Stimulated activated CD4-positive, alpha-beta T cell treated with anti-CD3 and anti-CD28 coated beads, Interleukin-1b, Interleukin-23, amount 100 ng/mL, for 4 hours (primary cell): ENCODE measurements at places on chromosomes 5 and 9.

DNA sequence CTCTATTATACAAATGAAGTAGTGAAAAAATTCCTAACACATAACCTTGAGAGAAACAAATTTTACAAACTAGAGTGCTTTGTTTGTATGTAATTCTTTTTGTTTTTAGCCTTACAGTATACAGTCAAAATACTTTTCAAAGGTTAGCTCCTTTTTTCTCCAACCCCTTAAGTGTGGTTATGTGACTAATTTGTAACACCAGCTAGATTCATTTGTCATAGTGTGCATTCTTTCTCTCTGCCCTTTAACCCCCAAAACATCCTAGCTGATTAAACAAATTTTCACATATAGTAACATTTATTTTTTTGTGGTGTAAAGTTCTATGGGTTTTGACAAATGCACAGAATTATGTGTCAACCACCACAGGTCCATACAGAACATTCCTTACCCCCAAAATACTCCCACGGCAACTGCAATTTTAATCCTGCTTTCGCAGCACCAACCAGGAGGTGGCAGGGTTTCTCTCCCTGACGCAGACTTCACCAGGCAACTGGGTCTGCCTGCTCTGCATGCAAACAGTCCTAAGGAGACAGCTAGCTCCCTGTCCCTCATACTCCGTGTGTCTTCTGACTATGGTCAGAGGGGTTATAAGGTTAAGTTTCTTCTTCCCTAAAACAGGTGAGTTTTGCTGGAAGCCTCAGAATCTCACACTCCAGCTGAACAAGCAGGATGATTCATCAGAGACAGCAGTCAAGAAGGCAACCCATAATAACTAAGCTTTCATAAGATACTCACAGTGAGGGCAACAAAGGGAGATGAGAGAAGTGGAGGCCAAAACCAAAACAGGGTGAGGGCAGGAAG is 44.5 kb upstream of the NR5A1 start:
- DNase-seq = no peak

GRCh38 chr9:82127465-82127864 is 138.9 kb downstream of the SPATA31D1 start:
- no peak for DNase-seq

GRCh38 chr5:17925276-17925675 is 291.0 kb downstream of the TAF11L14 start:
- no peak for DNase-seq

DNA sequence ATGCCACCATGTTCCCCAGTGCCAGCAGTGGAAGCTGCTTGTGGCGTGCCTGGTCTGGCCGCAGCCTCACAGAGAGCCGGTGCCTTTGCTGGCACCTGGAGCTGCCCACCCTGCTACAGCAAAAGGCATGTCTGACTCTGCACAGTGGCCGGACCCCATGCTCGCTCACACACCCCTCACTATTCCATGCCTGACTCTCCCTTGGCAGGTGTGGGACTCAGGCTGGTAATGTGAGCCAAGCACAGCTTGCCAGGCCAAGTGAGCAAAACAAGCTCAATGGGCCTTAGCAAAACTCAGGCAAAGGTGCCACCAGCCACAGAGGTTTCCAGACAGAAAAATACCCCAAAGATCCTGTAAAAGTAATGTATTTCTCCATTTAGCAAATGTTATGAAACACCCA is 15.5 kb downstream of the GNA14 start:
- no peak for DNase-seq

GRCh38 chr5:123559434-123559775 is 47.4 kb downstream of the CSNK1G3 start:
- no peak for DNase-seq

DNA sequence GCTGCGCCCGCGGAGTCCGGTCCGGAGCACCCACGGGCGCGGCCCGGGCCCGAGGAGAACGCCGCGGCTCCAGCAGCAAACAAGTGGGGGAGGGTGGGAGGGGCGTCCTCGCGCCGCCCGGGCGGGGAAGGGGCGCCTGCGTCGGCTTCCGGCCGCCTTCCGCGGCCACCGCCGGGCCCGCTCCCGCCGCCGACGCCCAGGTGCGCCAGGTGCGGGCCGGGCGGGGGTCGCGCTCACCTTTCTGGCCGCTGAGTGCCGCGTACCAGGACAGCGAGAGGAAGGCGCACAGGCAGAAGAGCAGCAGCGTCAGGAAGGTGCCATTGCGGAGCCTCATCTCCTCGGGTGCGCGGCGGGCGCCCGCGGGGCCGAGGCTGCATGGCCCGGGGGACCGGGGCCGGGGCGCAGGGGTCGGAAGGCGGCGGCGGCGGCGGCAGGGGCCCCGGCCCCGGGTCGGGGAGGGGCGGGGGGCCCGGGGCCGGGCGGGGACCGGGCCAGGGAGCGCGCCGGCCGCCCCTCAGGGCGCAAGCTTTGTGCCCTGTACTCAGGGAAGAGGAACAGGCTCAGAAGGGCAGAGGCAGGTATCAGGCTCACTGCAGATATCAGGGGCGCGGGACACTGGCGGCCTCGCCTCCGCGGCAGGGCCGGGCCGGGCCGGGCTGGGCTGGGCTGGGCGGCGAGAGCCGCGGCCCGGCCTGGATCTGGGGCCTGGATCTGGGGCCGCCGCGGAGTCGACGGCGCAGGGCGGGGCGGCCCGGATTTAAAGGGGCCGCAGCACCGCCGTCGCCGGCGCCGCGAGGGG is at the start of gene MGAT4B:
TSS of gene MGAT4B (minus strand) at position 617 of the 799 bp plus-strand sequence. CDS start at position 334, 283 bp downstream.
- DNase-seq = no peak

GRCh38 chr9:94680621-94681020 is 41.3 kb upstream of the FBP1 start:
- no peak for DNase-seq

DNA sequence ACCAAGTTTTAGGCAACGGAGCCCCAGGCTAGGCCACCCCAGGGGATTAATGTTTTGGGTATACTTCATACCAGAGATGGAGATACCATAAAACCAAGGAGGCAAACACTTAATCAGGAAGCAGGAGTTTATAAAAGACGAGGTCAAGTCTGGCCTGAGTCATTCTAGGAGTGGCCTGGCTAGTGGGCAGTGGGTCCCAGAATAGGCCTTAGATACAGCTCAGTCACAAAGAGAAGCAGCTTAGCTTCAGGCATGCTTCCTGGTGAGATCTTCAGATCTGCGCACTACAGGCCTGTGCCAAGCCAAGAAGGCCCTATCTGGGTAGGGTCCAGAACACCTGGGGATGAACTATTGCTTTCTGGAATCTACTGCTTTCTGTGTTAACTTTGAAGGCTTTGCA is 20.6 kb upstream of the NR5A1 start:
- no peak for DNase-seq

DNA sequence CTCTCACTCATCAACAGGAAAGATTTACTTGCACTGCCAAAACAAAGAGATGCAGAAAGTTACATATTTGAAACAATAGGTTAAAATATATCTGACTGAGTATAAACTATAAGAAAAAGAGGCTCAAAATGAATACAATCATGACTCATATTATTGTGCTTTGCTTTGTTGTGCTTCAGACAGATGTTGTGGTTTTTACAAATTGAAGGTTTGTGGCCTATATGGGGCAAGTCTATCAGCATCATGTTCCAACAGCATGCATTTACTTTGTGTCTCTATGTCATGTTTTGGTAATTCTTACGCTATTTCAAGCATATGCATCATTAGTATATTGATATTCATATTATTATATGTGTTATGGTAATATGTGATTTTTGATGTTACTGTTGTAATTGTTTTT is 330.0 kb downstream of the PRR16 start:
- no peak for DNase-seq

GRCh38 chr5:64973215-64973614 is 204.5 kb downstream of the CWC27 start:
- DNase-seq = no peak

DNA sequence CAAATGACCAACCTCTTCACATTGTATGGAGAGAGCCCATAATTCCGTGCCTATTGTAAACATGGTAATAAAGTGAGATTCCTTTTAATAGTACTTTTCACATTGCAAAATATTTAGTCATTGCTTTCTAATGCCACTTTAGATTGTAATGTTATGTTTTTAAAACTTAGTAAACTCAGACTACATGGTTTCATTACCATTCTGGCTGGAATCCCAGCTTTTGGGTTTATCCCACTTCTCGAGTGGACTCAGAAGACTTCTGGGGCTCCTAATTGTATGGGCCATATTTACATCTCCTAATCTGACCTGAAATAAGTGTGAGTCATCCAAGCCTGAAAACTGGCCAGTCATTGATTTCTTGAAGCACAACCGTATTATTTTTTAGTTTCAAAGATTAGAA is 217.6 kb downstream of the CAAP1 start:
- DNase-seq = no peak

DNA sequence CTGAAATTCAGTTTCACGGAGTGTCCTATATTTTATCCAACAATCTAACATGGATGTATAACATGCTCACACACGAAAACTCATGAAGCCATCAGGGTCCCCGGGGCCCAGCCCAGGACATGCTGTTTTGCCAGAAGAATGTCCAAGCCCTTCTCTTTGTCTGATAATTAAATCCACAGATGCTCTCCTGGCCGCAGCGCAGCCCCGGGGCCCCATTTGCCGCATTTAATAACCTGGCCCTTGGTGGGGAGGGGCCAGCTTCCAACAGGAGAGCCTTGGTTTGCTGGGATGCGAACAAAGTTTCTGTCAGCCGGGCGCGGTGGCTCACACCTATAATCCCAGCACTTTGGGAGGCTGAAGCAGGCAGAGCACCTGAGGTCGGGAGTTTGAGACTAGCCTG is 30.0 kb downstream of the PLPP7 start:
- no peak for DNase-seq

- DNase-seq = no peak
Observed at GRCh38 chr9:82180711-82181110, 192.1 kb downstream of the SPATA31D1 start.

DNA sequence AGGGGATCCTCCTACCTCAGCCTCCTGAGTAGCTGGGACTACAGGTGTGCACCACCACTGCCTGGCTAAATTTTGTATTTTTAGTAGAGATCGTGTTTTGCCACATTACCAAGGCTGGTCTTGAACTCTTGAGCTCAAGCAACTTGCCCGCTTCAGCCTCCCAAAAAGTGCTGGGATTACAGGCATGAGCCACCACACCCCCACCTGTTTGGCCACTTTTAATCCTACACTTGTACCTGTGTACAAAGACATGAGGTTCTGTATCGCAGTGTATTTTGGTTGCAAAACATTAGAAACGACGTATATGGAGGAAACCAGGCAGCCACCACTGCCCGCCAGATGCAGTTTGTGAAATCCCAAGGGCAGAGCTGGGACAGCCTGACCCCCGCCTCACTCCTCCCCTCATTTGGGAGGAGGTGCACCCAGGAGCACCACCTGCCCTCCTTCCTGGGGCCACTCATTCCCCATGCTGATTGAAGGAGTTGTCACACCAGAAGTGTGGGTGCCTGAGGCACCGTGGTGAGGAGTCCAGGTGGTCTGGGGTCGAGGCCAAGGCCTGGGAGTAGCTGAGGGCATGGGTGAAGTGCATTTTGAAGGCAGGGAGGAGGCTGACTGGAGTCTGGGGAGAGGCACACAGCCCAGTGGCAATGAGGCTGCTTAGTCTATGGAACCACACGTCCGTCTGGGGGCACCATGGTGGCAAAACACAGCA is 39.3 kb upstream of the OLFM1 start:
- no peak for DNase-seq

DNA sequence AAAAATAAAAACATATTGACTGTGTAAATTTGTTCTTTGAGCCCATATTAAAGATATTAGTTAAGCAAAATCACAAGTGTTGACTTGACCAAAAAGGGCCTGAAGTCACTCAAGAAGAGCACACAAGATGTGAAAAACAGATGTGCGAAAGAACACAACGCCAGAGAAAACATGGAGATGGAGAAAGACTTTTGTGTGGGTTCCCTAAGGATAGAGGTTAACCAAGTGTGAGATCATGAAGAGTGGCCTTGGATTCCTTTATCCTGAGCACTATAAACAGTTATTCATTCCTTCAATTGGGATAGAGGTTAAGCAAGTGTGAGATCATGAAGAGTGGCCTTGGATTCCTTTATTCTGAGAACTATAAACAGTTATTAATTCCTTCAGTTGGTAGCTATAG is 361.8 kb downstream of the CDH18 start:
- DNase-seq = no peak

DNA sequence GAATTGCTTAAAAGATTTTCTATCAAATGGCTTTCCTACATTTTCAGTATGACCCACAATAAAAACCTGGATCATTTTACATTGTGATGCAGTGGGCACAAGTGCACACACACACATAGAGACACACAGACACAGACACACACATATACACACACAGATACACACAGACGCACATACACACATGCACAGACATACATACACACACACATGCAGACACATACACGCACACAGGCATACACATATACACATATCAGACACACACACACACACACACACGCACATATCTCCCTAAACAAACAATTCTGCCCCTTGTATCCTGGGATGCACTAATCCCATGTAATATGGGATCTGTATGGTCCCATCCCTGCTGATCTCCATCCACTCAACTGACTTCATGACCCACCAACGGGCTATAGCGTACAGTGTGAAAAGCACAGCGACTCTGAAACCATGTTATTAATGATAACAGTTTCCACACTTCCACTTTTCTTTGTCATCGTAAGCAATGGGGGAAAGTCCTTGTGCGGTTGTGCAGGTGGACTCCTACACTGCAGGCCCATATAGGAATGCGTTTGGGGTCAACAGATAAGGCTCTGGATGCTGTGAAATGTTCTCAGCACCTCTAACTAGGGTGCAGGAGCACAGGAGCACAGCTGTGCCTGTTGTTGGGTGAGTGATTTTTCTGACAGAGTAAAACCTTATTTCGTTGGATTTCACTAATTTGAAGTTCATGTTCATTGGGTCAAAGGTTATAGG is 52.7 kb downstream of the DAP start:
- DNase-seq = no peak

DNA sequence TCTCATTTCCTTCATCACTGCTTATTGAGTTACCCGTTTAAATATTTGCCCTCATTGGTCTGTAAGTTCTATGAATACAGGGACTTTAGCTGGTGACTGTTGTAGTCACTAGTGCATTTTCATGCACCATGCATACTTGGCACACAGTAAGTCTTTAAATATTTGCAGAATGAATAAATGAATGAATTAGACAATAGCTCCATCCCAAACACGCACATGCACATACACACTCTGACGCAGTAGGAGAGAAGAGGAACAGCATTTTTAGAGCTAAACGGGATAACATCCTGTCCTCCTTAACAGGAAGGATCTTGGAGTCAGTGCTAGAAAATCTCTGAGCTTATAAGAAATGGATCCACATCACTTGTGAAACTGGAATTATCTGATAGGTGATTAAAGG is 447.7 kb downstream of the KIF4B start:
- DNase-seq = no peak

- no peak for DNase-seq
Observed at GRCh38 chr9:70486127-70486526, 71.7 kb upstream of the KLF9 start.
